Fibroblast of skin of scalp (primary cell): ENCODE measurements at places on chromosomes 11 and 22.
A peak's percentile ranks its signal among the peaks of the same experiment; 100 is the strongest.

GRCh38 chr11:119344291-119345010, 2.1 kb downstream of the MFRP start:
- no peak for DNase-seq

DNA sequence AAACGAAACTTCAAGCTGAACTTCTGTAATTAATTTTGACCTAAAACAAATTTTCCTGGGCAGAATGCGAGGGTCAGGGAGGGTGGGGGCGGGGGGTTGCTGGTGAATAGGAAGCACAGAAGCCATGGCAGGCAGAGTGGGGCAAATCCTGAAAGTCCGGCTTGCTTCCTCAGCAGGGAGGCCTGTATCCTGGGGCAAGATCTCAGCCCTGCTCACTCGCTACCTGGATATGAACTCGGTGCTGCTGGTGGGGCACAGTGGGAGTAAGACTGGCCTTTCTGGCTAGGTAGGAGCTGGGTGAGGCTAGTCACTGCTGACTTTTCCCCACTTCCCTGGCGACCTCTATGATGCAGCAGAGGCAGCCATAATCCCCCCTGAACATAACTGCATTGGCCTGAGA, 168.9 kb upstream of the CHORDC1 start:
- DNase-seq, result no peak

- DNase-seq, result no peak
Measured at GRCh38 chr11:50275133-50275532, 242.5 kb downstream of the OR4C45 start.

GRCh38 chr11:111476366-111476765, 35.8 kb downstream of the BTG4 start:
- no peak for DNase-seq

DNA sequence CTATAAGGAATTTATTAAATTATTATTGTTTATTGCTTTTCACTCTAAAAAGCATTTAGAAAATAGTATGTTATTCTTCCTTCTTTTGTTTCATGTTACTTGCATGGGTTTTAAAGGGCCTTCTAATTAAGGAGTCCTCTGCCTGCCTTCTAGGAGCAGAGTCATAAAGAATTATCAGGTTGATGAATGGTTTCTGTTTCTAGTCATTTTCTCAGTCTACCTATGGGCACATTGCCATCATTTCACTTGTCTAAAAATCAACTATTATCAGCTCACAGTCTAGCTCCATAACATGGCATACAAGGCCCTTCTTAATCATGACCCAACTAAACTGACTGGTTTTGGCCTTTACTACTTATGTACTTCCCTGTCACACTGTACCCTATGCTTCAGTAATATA, 16.2 kb downstream of the DYNC2H1 start:
- DNase-seq, result no peak

DNA sequence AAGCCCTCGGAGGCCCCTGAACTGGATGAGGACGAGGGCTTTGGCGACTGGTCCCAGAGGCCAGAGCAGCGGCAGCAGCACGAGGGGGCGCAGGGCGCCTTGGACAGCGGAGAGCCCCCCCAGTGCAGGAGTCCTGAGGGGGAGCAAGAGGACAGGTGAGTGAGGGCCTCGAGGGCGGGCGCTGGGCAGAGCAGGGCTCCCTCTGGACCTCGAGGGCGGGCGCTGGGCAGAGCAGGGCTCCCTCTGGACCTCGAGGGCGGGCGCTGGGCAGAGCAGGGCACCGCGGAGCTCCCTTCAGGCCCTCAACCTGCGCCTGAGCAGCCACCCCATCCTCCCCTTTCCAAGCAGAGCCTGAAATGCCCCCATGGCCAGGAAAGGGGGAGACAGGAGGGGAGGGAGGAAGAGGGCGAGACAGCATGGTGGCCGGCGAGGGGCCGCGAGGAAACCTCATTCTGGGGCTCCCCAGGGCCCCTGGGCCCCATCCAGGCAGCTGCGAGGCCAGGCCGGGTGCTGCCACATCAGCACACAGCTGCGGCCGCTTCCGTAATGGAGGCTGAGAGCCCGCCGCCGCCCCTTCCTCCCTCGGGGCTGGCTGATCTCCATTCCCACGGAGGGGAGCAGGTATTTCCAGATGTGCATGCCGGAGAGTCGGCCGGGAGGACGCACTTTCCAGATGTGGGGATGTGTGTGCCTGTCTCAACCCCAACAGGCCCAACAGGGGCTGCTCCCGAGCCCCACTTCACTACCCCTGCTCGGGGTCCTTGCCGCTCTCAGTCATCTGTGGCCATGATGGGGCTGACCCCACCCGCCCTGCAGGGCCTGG, 10.0 kb downstream of the PRR33 start:
- DNase-seq, result peak; percentile 10

DNA sequence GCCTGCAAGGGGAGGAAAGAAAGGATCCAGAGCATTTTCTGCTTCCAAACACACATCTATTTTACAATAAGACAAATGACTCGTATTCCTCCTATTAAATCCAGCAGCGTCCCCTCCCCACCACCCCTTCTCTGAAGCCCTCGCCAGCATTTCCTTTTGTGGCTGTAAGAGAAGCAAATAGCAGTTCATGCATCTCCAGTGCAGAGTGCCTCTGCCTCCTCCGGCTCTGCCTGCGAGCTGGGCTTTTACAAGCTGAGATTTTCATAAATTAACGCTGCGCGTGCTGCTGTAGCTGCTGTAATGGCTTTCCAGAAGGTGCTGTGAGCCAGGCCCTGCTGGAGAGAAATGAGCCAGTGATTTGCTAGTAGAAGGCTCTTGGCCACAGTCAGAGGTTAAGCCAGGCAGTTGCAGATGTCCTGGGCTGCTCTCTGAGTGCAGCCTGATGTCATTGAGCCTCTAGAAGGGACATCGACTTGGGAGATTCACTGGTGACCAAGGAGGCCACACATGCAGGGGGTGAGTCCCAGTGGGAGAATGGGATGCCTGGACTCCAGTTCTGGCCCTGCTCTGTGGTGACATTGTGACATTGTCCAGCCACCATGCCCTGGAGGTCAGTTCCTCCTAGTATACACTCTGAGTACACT, 134.5 kb upstream of the NAV2 start:
- peak; percentile 91 for DNase-seq

- DNase-seq, result no peak
Measured at GRCh38 chr22:48808038-48808960, 1019.4 kb downstream of the BRD1 start.

GRCh38 chr11:95999711-96000406, 76.0 kb upstream of the MTMR2 start:
- no peak for DNase-seq

DNA sequence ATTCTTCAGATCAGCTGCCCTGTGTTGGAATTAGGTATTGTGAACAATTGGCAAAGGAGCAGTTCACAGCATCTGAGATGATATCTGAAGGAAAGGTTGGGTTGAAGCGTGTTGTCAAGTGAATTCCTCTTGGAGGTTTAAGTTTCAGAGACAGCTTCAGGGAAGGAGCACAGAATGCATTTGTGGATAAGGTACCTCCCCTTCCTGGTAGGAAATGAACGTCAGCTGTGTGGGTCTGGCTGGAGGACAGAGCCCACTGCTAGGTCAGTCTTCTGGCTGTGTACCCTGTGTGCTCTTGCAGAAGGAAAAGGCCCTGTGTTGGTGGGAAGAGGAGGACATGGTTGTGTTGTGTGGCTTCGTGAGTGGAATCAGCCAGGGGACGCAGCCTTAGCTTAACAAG, 88.1 kb upstream of the GAL start:
- DNase-seq, result no peak

DNA sequence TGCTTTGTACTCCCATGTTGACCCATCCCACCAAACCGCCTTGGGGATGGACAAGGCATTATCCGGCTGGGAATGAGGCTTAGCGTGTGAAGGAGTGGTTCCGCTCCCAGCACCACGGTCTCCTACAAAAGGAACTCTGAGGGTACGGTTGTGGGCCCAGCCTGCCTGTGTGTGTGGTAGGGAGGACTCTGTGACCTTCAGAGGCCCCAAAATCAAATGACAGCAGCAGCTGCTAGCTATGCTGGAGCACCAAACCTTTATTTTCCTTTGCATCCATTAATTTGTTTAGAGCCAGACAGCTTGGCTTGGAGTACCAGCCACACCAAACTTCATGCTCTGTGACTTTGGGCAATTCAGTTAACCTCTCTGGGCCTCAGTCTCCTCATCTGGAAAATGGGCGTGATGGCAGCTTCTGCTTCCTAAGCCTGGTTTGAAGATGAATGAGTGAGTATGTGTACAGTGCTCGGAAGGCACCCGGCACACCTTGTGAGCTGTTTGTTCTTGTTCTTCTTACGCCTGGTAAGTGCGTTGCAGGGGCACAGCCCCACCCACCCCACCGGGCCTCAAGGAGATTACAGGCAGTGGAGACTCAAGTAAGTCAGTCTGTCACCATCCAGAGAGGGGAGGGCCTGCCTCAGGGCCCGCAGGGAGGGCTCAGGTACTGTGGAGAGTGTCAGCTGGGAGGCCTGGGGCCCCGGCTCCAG, 25.3 kb downstream of the MB start:
- DNase-seq, result no peak

- DNase-seq, result no peak
Measured at GRCh38 chr22:35008213-35008612, 57.7 kb upstream of the ISX start.

- DNase-seq, result peak; percentile 37
Measured at GRCh38 chr11:85182441-85183387, 444.4 kb downstream of the DLG2 start.

DNA sequence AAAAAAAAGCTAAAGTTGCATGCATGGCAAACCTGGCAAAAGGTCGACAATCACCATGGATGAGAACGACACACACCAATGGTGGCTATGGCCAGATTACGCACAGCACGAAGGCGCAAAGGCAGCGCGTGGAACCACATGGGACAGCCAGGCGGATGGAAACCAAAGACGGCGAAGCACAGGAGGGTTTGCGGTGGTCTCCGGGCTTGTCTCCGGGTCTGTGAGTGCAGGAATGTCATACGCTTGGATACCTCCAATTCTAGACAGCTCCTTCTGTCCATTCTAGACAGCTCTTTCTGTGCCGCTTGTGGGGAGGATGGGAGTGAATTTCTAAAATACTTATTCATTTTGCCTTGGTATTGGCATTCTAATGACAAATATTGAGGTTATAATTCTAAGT, 685.4 kb downstream of the BRD1 start:
- DNase-seq, result no peak

- peak; percentile 87 for DNase-seq
Measured at GRCh38 chr22:25447686-25448434, 116.6 kb upstream of the GRK3 start.

GRCh38 chr11:32775908-32776307, 18.6 kb downstream of the CCDC73 start:
- no peak for DNase-seq

GRCh38 chr22:49664891-49665290, 162.8 kb downstream of the BRD1 start:
- no peak for DNase-seq

DNA sequence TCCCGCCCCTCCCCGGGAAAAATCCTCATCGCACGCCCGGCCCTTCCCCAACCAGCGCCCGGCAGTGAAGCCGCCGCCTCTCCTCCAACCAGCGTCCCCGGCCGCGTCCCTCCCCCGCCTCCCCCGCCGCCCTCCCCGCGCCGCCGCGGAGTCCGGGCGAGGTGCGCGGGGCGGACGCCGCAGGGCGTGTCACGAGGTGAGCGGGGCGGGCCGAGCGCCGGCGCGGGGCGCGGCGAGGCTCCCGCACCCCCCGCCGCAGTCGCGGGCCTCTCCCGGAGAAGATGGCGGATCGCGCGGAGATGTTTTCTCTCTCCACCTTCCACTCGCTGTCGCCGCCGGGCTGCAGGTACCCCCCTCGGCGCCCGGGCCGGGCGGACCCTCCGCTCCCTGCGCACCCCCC, at the start of gene MAPK8IP2:
Gene MAPK8IP2, plus strand, starts transcription at position 256 of the 400 bp plus-strand sequence. Its CDS starts 26 bp downstream, at position 282.
- no peak for DNase-seq

DNA sequence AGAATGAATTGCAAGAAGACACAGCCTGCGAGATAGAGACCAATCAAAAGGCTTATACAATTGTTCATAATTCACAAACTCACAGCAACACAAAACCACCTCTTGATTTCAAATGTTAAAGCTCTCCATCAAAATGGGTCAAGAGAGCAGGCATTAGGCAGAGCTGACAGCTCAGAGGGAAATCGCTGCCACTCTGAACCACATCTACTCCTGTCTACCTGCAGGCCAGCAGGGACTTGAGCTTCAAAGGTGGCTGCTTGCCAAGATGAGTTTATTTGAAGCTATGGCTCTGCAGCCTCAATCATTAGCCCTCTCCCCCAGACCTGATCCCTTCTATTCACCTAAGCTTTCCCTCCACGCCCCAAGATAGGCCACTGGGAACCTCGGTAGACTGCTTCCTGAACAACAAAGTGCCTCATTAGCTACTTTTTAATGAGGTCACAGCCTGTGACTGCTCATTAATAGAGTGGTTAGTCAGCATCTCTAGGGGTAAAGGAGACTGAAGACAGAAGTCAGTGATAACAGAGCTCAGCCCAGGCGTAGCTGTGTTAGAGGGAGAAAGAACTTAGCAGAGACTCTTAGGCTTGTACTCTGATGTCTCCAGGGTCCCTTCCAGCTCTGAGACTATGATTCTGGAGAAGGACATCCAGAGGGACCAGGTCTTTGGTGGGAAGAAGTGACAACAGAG, 21.2 kb upstream of the OR10A5 start:
- no peak for DNase-seq
